Activated CD4-positive, alpha-beta T cell treated with anti-CD3 and anti-CD28 coated beads, Interleukin-2, amount 50 U/mL, for 24 hours (primary cell): ENCODE measurements at places on chromosomes 4 and X.

DNA sequence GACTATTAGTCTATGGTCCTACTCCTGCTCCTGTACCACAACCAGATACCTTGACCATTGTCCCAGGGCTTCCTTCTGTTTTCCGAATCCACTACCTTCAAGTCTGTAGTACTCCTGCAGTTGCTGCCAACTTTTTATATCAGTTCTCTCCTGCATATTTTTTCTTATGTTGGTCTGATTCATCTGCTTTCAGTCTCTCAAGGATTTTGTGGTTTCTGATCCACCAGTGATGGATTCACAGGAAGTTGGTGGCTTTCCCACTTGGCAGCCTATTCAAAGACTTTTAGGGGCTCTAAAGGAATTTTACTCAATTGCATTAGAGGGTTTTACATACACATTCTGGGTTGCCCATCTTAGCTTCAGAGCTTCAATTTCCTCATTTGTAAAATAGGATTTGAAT is 23.6 kb downstream of the KIF4A start:
- no peak for DNase-seq

DNA sequence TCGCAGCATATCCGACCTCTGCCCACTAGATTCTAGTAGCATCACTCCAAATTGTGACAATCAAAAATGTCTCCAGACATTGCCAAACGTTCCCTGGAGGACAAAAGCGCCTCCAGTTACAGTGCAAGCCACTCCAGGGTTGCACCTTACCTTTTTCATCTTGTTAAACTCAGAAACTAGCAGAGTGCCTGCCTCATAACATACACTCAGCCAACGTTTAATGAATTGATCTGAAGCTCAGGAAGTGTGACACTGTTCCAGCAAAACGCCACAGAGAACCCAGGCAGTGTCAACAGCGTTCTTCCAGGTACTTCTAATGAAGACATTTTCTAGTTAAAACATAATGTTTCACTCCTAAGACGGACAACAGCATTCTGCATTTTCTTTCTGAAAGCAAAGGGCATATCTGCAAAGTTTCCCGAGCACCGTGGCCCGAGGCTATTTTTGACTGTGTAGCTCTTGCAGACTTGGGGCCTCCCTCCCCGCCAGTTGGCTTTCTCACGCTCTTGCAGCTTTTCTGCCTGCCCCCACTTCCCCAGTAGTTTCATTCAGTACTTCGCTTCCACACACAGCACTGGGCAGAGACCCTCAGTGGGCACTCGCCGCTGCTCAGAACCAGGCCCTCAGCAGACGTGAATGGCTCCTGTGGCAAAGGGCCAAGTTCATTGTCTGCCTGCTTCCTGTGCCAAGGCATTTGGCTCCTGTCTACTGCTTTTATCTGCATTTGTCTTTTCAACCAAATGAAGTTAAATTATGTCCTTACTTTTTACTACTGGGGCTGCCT is 133.4 kb upstream of the TTC29 start:
- no peak for DNase-seq

- DNase-seq: no peak
These were observed 482.0 kb upstream of the TENM3 start for GRCh38 chr4:181761156-181761555.

GRCh38 chrX:39017716-39018115 is 216.5 kb downstream of the MID1IP1 start:
- no peak for DNase-seq

DNA sequence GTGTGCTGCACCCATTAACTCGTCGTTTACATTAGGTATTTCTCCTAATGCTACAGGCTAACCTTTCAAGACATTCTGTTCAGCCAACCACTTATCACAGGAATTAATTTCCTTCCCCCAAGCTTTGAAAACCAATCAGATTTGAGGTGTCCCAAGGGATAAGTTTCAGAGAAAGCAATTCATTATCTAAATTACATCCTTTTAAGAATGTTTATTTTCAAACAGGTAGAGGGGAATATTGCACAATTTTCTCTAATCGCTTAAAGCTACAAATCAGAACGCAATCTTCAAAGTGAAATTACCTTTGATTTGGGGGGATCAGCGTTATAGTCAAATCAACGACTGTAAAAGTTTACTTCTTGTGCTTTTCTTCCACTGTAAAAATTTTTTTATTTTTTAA is 1.6 kb downstream of the CLOCK start:
- no peak for DNase-seq

DNA sequence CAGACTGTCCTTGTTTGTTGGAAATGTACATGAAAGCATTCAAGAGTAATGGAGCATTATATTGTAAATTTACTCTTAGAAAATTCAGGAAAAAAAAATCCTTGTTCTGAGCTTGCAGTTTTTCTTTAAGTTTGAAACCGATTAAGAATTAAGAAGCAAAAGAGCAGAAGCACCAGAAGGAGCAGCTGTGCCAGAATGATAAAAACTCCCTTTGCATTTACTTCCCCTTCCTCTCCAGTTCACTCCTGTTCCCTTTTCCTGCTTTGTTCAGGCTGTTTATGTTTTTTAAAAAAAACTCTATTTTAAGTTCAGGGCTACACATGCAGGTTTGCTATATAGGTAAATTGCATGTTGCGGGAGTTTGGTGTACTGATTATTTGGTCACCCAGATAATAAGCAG is 90.3 kb downstream of the ATOH1 start:
- DNase-seq: no peak

DNA sequence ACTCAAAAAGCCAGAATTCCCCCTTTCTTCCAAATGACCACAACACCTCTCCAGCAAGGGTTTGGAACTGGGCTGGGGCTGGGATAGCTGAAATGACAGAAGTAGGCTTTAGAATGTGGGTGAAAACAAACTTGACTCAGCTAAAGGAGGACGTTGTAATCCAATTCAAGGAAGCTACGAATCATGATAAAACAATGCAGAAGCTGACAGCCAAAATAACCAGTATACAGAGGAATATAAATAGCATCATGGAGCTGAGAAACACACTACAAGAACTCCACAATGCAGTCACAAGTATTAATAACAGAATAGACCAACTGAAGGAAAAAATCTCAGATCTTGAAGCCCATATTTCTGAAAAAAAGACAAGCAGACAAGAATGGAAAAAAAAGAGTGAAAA is 95.8 kb upstream of the TET2 start:
- no peak for DNase-seq

- DNase-seq: no peak
These were observed 17.2 kb downstream of the SMIM31 start for GRCh38 chr4:164771088-164771487.

DNA sequence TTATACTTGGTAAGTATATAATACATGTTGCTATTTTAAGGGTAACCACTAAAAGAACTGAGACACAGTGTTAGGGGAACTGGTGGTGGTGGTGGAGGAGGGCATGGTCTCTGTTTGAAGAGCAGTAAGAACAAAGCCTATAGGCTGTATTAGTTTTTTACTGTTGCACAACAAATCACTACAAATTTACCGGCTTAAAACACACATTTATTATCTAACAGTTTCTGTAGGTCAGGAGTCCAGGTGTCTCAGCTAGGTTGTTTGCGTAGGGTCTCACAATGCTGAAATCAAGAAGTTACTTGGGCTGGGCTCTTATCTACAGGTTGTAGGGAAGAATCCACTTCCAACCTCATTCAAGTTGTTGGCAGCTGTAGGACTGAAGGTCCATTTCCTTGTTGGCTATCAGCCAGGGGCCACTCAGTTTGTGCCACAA is 52.6 kb downstream of the CASK start:
- no peak for DNase-seq

DNA sequence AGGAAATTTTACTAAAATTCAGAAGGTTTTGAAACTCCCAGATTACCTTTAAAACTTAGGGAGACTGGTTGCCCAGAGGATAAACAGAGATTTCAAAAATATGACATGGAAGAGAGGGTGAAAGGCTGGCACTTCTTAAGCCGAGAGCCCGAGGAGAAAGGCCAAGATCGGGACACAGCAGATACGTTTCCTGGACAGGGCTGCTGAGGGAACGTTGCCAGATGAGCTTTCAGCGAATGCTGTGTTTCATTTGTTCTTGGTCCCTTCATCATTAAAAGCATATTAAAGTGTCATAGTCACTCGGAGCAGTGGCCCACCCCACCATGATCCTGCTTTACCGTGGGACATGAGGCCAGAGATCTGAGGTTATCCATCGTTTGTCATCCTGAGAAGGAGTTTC is 37.9 kb upstream of the STOX2 start:
- no peak for DNase-seq

DNA sequence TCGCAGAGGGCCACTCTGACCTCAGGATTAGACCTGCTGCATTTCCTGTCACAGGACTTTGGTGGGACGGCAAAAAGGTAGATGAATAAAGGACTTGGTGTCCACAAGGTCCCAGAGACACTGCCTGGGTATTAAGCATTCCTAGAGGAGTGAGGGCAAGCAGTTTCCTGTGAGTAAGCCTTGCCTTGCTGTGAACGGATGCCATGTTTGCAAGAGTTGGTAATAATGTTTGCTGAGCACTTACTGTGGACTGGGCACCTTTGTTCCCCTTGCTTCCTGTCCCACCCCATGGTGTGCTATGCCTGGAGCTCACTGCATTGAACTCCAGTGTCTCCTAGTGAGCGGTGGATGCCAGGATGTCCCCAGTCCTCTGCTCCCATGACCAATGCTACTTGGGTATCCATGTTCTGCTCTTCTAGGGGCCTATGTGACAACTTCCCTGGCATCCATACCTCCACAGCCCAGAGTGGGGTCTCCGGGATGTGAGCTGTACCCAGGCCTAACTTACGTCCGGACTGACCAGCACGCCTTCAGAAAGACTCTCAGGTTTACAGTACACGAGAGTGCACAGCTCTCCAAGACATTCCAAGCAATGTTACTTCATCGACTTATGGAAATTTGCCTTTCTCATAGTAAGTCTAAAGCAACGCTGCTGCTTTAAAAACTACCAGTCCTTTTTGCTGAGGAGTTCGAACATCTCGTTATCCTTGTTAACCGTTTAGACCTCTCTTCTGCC is 95.5 kb upstream of the MSX1 start:
- no peak for DNase-seq

DNA sequence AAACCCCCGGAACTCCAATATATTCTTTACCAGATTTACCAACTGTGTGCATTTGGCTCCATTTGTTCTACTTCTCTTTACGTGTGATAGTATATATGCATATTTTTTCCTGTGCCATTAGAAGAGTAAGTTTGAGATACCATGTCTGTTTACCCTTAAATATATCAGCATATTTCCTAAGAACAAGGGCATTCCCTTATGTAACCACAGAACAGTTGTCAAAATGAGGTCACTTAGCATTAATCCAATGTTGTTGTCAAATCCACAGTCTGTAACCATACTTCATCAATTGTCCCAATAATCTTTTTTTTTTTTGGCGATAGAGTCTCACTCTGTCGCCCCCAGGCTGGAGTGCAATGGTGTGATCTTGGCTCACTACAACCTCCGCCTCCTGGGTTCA is 55.2 kb downstream of the TBC1D14 start:
- no peak for DNase-seq

DNA sequence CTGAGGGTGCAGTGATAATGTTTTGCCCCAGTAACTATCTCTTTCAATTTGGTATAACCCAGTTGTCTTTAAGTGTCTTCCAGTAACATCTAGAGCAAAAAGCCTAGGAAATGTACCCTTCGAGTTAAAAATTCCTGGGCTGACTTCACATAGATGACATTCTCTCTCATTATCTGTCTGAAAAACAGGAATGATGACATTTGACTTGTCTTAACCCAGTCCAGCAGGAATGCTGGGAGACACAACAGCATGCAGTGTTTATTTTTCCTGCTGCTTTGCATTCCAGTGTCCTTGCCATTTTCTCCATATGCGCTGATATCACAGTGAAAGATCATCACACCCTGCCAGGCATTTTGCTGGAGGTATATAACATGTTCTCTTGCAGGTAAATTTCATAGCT is 130.0 kb downstream of the SOWAHB start:
- no peak for DNase-seq

DNA sequence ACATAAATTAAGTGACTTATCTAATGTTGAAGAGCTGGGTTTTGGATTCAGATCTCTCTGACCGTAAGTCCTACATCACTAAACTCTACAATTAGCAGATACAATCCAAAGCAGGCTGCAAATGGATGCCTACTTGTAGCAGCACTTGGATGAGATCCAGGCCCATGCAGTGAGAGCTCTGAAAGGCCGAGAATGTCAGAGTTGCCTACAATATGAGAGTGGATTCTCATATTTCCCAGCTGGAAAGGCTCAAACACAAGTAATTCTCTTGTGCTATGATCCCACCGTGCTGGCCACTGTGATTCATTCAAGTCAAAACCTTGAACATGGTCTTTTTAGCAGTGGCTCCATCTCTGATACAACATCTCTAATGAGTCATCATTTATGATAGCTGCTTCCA is 125.4 kb upstream of the CHRDL1 start:
- no peak for DNase-seq

DNA sequence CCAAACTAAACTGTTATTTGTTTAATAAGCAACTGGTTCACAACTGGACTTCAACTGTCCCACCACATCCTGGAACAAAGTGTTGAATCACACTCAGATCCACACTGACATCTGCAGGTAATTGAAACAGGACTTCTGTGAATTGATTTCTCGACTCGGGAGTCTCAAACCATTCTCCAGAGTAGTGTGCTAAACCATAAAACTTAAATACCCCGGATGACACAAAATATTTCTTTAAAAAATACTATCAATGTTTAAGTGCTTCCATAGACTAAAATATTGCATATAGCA is 95.4 kb upstream of the PLAC1 start:
- no peak for DNase-seq

GRCh38 chr4:181138116-181138515 is 1105.1 kb upstream of the TENM3 start:
- no peak for DNase-seq

DNA sequence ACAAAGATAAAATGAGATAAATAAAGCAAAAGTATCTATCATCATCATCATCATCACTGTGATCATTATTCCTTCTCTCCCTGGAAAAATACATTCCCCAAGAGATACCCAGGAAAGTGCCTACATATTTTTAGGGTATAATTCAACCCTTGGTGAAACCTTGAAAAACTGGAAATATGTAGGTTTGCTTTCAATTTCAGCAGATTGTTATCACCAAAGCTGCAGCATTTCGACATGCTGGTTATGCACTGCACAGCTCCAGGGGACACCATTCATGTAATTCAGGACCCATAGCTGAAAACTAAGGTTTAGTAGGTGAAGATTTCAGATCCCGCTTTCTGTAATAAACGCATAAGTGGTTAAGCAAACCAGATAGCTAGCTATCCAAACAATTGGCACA is 28.4 kb upstream of the FBXW7 start:
- no peak for DNase-seq
